ENCODE measurements at places on chromosomes 1 and 21.
A peak's percentile ranks its signal among the peaks of the same experiment; 100 is the strongest.

DNA sequence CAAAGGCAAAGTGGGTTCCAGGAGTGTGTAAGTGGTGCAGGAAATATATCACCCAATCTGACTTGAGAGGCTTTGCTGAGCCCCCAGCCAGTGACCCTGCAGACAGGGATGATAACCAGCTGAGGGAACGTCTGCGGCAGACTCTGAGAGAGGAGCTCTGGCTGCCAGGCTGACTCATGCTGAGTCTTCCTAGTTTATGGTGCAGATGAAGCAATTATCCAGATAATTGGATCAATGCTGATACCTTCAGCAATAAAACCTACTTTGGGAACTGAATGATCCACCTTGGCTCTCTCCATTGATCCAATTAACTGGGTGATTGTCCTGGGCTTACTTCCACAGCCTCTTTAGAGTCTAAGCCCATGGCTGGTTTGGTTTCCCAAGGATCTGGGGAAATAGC lies 7.3 kb downstream of the C8B start:
- no peak for DNase-seq

- DNase-seq: no peak
Observed at GRCh38 chr1:11157867-11158266, 31.3 kb upstream of the ANGPTL7 start.

DNA sequence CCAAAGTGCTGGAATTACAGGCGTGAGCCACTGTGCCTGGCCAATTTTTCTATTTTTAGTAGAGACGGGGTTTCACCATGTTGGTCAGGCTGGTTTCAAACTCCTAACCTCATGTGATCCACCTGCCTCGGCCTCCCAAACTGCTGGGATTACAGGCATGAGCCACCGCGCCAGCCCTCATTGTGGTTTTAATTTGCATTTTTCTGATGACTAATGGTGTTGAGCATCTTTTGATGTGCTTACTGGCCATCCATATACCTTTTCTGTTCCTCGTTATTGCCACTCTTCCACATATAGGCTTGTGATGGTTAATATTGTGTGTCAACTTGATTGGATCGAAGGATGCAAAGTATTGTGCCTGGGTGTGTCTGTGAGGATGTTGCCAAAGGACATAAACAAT lies 17.4 kb upstream of the ENAH start:
- DNase-seq: peak; percentile 37

- DNase-seq: no peak
Observed at GRCh38 chr21:28160378-28160777, 832.3 kb downstream of the LTN1 start.

DNA sequence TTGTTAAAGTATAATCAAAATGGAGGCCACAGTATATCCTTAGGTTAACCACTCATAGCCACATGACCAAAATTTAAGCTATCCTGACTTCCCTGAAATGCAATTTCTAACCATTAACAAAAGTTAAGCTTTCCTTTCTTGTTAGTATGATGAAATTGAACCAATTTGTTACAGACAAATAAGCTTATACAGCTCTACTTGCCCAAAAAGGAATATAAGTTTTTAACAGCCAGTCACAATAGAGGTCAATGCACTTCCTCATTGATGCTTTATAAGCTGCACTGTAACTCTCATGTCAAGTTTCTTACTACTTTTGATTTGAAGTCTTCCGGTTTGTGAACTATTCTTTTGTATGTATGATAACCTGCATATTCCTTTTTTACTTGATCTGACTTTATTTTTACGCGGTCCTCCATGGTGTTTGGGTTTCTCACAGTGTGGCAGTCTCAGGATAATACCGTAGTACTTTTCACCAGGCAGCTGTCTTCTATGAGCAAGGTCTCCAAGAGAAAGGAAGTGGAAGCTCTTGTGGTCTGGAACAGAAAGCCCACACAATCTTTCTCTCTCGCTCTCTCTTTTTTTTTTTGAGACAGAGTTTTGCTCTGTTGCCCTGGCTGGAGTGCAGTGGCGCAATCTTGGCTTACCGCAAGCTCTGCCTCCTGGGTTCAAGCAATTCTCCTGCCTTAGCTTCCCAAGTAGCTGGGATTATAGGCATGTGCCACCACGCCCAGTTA lies 331.6 kb downstream of the SRGAP2C start:
- no peak for DNase-seq

DNA sequence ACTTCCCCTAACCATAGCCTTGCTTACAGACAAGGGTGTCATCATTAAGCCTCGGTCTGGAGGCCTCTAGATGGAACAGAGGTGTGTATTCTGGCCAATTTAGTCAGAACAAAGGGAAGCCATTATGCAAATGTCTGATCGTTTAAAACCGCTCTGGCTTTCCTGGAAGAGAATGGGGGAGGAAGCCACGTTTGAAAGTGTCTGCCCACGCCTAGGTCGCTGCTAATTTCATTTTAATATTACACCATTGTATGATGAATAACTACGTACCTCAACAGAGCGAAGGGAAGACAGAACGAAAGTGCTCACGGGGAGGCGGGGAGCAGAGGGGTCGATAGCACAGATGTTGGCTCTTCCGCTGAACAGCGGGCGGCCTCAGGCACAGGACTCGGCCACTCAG lies 41.1 kb upstream of the CSF3R start:
- no peak for DNase-seq

- DNase-seq: no peak
Observed at GRCh38 chr1:53657891-53658396, 81.0 kb downstream of the GLIS1 start.
